ENCODE measurements at places on chromosomes 7 and 10.

DNA sequence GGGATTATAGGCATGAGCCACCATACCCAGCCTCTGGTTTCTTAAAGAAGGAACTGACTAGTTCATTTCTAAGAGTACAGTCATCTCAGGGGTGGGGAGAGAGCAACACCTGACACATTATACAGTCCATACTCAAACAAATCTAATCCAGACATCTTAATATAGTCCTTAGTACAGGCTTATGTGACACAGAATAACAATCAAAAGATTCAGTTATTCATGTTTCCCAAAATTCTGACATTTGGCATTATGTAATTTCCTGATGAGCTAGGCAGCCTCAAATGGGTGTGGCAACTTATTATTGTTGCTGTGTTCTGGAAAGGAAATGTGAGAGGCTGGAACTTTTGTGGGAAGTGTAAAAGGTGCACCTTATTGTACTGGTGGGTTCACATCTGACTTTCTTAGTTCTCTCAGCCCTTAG lies 116.3 kb downstream of the WDFY4 start:
- DNase-seq: no peak

- no peak for DNase-seq
These were observed 67.0 kb downstream of the EBLN1 start for GRCh38 chr10:22150842-22151241.

DNA sequence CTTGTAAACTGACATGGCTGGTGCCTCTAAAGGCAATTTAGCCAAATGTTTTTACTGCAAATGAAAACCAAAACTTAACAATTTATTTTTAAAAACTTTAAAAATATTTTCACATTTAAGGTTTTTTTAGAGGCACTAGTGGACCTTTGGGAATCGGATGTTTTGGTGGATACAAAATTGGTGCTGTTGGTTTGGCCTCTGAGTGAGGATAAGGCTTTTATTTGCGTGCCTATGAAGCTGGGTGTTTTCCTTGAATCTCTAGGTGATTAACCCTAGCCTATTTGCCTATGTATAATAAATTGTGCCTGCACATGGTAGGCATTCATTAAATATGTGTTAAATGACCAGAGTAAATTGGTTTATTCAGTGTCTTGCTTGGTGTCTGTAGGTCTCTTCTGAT lies 2.9 kb upstream of the SGCE start:
- DNase-seq: no peak

DNA sequence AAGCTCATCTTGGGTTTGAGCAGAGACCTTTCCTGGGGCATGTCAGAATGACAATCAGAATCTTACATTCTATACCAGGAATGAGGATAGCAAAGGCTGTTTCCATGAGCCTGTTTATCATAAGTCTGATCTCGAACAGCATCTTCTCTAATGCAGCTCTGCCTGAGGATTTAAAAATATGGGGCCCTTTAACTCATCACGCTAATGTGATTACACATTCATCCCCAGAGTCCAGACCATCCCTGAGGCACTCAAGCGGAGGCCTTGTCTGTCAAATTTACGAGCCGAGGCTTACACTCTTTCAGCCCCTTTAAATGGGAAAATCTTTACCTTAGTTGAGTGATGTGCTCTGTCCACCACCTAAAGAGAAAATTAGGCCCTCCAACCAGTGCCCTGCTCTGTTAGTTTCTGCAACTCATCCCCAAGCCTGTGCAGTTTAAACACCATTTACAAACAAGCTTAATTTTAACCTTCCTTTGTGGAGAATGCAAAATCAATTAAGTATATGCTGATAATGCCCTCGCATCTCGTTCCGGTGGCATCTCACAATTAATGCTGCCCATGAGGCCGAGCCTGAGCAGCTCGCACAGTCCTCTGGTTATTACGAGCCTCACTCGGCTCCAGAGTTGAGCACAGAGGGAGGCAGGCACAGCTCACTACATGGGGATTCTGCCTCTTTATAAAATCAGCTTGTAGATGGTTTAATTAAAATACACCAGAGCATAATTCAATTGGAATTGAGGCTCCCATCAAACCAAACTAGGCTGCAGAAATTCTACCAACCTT lies 16.0 kb downstream of the CHST15 start:
- DNase-seq: no peak

GRCh38 chr7:139131601-139132041 lies 22.1 kb upstream of the ZC3HAV1 start:
- no peak for DNase-seq

GRCh38 chr10:65751218-65751617 lies 1174.6 kb upstream of the LRRTM3 start:
- no peak for DNase-seq

- peak; percentile 92 for DNase-seq
These were observed 231.8 kb downstream of the KCNMA1 start for GRCh38 chr10:77405771-77406241.

DNA sequence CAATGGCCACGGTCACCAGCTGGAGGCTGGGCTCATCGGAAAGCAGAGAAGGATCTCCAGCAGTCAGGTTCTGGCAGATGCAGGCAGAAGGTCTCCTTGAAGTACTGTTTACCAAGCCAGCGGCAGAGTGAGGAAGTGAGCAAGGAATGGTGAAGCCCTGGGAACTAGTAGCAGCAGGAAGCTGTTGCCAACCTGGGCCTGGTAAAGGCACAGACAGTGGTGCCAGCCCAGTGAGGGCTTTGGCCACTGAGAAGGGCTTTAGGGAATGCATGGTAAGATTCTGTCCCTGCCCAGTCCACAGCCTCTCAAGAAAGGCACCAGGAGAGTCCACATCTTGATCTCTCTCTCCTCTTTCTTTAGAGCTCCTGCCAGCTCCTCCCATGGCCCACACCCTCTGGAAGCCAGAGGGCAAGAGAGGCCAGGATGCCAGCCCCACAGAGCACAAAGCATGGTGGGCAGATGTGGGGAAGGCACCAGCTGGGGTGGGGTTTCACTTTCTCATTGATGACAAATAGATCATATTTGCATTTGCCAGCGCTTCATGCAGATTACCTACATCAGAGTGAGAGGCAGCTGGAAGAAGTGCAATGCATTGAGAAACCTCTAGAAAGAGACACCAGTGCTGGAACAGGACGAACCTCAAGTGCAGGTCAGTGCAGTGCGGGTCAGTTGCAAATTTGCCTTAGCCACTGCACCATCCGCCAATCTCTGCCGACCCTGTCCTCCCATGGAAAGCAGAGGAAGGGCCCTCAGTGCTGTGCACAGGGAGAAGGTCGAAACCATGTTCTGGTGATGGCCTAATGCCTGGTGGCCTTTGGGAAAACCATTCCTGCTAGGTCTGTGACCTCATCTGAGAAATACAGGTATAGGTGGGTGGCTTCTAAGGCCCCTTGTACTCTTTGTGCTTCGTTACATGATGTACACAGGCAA lies 667.8 kb upstream of the MKI67 start:
- DNase-seq: no peak

DNA sequence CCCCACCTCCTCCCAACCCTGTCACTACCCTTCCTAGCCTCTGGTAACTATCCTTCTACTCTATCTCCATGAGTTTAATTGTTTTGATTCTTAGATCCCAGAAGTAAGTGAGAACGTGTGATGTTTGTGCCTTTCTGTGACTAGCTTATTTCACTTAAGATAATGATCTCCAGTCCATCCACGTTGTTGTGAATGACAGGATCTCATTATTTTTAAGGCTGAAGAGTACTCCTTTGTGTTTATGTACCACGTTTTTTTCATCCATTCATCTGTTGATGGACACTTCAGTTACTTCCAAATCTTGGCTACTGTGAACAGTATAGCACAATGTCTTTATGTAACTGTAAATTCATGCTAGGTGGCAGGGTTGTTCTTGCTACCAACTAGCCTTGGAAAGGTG lies 461.6 kb downstream of the PLXDC2 start:
- DNase-seq: no peak

DNA sequence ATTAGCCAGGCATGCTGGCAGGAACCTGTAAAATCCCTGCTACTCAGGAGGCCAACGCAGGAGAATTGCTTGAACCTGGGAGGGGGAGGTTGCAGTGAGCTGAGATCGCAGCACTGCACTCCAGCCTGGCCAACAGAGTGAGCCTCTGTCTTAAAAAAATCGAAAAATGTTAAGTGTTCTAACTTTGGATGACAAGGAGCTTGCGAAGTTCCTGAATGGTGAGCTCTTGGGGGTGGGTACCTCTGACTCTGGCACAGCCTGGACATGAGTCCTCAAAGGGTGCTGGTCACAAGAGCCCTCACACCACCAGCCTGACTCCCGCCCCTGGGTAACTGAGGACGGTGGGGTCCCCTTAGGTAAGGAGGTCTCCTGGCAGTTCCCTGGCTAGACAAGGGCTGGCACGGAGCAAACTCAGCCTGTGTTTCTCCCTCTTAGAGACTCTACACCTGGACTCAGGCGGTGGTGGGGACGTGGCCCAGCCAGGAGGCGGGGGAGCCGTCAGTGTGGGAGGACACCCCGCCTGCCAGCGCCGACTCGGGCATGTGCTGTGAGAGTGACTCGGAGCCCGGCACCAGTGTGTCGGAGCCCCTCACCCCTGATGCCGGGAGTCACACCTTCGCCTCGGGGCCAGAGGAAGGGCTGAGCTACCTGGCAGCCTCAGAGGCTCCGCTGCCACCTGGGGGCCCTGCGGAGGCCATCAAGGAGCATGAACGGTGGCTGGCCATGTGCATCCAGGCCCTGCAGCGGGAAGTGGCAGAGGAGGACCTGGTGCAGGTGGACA lies 24.1 kb downstream of the AMZ1 start:
- no peak for DNase-seq

DNA sequence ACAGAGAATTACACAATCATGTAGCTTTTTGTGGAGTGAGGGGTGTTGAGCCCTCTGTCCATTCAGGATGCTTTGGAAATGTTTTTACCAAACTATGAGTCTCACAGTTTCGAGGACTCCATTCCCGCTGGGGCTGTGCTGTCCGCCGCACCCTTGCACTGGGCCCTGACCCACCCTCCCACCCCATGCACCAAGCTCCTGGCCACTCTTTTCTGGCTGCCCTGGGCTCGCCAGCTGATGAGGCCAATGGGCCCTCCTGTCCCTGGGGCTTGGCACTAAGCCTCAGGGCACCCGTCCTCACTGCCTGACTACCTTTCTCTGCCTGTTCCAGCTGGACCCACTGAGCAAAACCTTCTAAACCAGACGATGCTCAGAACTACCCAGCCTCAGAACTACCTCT lies 332.1 kb downstream of the PTPRN2 start:
- no peak for DNase-seq

GRCh38 chr7:33895025-33895804 lies 10.1 kb upstream of the BMPER start:
- DNase-seq: peak; percentile 24

- DNase-seq: no peak
These were observed 164.4 kb upstream of the PPP2R2D start for GRCh38 chr10:131736321-131736980.

GRCh38 chr7:73907554-73908122 lies 46.7 kb downstream of the TMEM270 start:
- no peak for DNase-seq

- no peak for DNase-seq
These were observed 105.5 kb downstream of the BICC1 start for GRCh38 chr10:58618158-58618676.

DNA sequence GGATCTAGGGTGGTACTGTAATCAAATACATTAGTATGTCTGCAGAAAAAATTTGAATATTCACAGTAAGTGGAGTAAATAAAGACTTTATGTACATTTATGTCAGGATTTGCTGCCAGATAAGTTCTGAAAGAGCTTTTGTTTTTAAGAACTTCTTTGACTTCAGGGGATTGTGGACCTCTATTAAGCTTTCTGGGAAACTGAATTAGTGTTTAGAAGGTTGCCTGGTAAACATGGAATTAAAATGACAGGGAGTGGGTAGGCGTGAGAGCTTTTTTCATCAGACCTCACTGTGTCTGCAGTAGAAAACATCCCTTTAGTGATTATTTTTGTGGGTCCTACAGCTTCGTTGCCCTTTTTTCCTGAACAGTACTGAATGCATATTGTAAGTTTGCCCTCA lies 15.7 kb downstream of the SDHAF3 start:
- no peak for DNase-seq

DNA sequence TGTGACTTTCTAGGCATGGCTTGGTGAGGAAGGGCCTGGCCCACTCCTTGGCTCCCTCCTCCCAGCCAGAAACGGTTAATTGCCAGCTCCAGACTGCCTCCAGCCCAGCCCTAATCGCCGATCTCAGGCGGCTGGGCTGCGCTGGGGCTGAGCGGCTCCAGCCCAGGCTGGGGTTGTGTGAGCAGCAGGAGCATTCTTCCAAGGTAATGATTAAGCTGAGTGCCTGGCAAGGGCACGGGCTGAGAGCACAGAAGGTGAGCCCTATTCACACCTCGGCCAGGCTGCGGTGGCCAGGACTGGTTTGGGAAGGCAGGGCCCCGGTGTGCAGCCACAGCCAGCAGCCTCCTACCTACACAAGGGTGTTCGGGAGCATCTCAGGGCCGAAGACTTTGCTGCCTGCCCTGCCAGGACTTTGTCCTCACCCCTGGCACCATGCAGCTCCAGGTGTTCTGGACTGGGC lies at the start of gene TMEM72:
Gene TMEM72, plus strand, starts transcription at position 257 of the 460 bp plus-strand sequence. Its CDS starts 176 bp downstream, at position 433.
- DNase-seq: no peak

GRCh38 chr7:155796381-155797261 lies 15.6 kb downstream of the SHH start:
- DNase-seq: no peak

GRCh38 chr10:132898391-132899053 lies 43.8 kb downstream of the CFAP46 start:
- DNase-seq: no peak

- DNase-seq: no peak
These were observed 441.3 kb downstream of the GRID1 start for GRCh38 chr10:85925201-85925750.

DNA sequence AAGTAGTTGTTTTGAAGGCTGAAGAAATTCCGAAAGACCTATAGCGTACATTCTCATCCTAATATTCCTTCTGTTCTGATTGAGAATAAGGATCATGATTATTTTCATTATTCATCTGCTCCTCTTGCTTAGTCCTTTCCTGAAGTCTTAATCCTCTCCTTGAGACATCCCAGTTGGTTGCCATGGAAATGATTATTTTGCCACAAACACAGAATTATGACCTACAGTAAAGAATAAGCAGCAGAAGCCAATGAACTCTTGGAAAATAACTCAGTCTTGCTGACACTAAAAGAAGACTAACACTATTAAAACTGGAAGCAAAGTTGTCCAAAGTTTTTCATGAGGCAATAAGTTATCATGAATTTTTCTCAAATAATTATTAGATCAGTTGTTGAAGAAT lies 47.8 kb upstream of the JAZF1 start:
- no peak for DNase-seq

DNA sequence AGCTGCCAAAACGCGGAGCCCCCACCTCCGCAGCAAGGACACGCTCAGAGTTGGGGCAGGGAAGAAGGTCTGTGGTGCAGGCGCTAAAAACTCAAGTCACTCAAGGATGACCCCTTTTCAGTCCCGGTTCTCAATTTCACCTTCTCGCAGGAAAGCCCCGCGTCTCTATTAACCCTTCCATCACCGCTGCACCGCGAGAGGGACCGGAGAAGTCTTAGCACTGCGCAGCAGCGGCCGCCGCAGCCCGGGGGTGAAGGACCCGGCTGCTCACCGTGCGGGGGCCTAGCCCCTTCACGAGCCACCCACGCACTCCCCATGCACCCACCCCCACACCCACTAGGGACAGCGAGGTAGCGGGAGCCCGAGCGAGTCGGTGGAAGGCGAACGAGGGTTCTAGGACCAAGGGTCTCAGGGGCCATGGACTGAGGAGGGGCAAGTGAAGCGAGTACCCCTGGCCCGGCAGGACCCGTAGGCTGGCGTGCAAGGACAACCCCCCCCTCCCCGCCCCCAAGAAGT lies 162.9 kb downstream of the SH3PXD2A start:
- DNase-seq: no peak
